ENCODE measurements at places on chromosomes 5 and 9. TPM values are rescaled to one million over a fixed set of nuclear protein-coding genes. Genes with fewer than 3 reads are reported as not detected.

DNA sequence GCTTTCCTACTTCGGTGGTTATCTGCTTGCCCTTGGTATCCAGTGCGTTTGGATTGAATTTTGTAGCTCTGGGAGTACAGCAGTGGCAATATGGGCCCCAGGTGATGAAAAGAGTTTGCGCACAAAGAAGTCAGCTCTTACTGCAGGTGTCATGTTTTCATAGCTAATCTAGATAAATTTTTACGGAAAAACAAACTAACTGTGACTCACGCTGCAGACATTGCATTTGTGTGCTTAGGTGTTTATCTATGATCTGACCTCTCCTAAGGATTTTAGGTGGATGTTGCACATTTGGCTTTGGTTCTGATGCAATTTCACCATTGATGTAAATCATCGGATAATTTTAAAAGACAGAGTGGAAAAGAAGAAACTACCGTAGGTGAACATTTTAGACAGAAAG, 92.1 kb downstream of the VCAN start:
- no peak overlapping the region for H3K4me3 ChIP-seq
- peaks cover 16% of the 10 kb centered on the region for H3K4me1 ChIP-seq
- H3K27ac ChIP-seq = peak overlapping the region; percentile 49
- H3K27me3 ChIP-seq = peaks cover 8% of the 10 kb centered on the region
- no peaks in the 10 kb centered on the region for H3K36me3 ChIP-seq
- peak; percentile 81 for DNase-seq

- H3K27ac ChIP-seq = no peak overlapping the region
- H3K4me1 ChIP-seq = no peaks in the 10 kb centered on the region
- H3K4me3 ChIP-seq = no peak overlapping the region
- no peaks in the 10 kb centered on the region for H3K36me3 ChIP-seq
Measured at GRCh38 chr5:82332886-82333615, 54.9 kb upstream of the RPS23 start.

DNA sequence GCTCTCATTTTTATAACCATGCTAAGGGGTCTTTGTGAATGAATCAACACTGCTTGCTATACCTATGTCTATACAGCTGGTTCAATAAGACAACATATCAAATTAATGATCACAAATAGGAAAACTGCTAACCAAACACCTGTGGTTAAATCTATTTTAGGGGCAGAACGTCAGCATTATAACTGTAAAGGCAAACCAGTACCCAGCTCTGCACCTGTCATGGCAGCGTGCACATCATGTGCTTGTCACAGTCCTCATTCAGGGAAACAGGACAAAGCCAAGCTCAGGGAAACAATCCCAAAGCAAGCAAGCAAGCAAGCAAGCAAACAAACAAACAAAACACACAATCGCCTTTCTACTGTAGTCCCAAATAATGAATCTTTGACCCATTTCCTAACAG, 277.7 kb upstream of the DAP start:
- no peak for DNase-seq
- H3K27ac ChIP-seq = no peak overlapping the region
- no peaks in the 10 kb centered on the region for H3K4me1 ChIP-seq
- no peak overlapping the region for H3K4me3 ChIP-seq
- no peaks in the 10 kb centered on the region for H3K27me3 ChIP-seq

The PLPP1 gene
- 12.2 TPM for total RNA-seq

The FIBCD1 gene
- total RNA-seq = 4.1 TPM

DNA sequence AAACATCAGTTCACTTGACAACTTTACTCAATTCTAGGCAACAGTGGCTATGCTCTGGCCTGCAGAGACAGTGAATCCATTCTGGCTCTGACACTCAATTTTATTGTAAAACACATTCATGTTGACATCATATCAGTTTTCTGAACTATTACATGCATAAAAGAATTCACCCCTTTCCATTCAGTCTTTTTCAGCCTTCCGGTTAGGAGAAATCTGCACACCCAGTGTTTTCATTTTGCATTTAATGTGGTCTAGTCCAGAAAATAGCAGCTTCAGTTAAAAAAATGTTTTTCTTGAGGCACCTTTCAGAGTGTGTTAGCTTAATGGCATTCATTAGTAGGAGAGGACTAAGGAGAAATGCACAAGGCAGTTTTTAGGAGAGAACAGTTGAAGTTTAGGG, 95.1 kb downstream of the PBX3 start:
- no peak overlapping the region for H3K4me3 ChIP-seq
- no peaks in the 10 kb centered on the region for H3K27me3 ChIP-seq
- no peaks in the 10 kb centered on the region for H3K4me1 ChIP-seq
- DNase-seq = no peak
- no peaks in the 10 kb centered on the region for H3K36me3 ChIP-seq

Data from PC-9 (cell line).